ENCODE measurements at places on chromosomes 11 and 22.

DNA sequence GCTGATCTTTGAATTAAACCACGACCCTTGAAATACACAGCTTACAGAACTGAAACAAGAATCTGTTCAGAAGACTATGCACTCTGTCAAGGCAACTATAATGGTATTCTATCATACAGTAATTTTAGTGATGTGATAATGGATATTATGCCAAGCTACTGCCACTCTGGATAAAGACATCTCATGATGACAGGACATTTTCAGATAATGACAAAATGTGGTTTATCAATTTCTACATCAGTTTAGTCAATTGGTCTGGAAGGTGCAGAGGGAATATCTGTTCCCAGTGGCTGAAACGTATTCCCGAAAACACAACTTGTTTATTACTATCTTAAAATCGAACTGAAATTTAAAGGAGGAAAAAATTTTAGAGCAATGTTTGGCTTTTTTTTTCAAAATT is 1009.6 kb upstream of the CCDC90B start:
- DNase-seq = no peak

DNA sequence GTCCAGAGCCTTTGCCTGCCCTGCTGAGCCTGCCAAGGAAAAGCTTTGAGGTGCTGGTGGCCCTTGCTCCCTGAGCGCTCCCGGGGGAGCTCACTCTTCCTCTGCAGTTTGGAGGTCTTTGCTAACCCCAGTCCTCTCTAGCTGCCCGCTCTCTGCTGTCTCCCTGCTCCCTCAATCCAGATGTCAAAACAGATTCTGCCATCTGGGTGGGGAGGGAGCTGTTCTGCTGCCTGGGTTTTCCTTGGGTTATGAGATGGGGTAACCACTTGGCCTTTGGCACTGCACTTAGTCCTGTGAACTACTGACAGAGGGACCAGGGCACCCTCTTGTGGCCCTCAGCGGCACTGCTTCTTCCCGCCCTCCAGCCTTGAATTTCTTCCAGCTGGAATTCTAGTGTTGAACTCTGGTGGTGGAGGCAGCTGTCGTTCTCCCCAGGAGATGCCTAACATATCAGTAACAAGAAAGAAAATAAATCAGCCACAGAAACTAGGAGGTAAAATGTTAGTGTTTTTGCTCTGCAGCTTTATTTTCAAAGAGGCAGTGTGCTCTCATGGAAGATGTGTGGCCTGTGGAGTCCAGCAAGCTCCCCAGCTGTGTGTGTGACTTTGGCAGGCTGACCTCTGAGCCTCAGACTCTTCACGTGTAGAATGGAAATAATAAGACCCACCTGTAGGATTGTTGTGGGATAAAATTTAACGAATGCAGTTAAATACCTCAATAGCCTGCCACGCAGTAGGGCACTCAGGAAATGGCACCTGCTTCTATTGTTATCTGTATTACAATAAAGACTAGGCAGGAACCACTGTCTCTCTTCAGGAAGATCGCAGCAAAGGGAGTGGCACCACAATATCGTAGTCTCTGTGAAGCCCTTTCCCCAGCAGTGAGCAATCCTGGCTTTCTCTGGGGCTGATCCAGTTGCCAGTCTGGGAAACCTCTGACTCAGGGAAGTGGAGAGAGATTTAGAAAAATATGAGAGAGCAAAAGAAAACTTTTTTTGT is 23.4 kb downstream of the ARFGAP2 start:
- DNase-seq = peak; percentile 65

DNA sequence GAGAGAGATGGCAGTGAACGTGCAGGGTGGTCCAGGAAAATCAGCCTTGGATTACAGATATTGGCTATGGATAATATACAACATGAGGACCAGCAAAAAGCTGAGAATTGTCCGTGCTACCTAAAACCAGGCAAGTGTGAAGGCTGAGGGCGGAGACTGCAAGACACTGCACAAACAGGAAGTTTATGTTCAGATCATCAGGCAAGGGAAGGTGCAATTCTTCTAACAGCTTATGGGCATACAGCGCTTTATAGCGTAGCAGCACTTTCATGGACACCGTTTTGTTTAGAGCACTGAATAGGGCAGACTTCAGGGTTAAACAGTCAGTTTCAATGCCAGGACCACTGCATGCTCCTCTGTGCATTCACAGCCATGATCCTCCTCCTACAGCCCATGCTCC is 93.1 kb upstream of the TMEM45B start:
- no peak for DNase-seq

GRCh38 chr11:74866557-74866956 is 82.3 kb downstream of the XRRA1 start:
- DNase-seq = no peak

DNA sequence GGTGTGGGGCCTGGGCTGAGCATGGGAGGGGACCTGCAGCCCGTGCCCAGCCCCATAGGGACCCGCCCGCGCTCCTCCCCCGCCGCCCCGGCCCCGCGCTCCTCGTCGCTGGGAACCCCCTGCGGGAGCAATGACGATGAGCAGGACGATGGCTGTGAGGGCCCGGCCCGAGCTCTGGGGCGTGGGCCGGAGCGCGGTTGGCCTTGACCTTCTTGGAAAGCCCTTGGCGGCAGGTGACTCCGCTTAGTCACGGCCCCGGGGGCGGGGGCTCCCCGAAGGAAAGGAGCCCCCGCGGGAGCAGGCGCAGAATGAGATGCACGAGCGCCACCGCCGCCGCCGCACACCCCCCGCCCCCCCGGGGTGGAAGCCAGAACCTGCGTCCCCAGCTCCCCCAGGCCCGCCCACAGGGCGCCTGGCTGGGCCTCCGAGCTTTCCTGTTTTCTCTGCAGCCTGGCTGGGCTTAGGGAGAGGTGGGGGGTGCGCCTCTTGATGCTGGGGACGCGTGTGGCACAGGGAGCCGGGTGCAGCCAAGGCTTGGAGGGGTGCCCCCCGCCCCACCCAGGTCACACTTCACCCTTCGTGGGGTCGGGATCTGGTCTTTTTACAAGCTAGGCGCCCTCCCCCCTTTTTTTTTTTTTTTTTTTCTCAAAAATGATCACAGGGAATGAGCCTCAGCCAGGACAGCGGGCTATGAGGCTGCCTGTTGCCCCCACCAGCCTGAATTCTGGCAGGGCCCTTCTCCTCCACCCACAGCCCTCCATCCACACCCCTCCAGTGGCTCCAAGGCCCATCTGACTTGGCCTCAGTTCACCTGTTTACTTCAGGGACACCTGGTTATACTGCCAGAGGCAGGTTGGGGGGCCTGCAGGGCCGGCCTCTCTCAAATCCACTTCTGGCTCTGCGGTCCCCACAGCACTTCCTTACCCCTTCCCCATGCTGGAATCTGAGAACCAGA is 17.9 kb downstream of the CRELD2 start:
- DNase-seq = peak; percentile 99

DNA sequence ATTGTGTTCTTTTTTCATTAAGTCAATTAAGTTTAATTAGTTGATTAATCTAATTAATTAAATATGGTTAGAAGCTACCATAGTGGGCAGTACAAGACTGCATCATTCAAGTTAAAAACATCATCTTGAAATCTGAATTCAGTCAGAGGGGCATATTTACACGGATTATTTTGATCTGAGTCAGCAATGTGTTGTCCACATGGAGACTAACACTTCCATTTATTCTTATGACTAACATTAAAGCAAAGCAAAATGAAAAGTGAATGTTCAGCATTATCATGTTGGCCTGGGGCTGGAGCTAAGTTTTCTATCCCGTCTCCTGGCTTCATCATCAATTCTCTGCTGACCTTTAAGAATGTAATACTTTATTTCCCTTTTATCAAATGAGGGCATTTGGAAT is 17.3 kb downstream of the FLI1 start:
- DNase-seq = no peak

DNA sequence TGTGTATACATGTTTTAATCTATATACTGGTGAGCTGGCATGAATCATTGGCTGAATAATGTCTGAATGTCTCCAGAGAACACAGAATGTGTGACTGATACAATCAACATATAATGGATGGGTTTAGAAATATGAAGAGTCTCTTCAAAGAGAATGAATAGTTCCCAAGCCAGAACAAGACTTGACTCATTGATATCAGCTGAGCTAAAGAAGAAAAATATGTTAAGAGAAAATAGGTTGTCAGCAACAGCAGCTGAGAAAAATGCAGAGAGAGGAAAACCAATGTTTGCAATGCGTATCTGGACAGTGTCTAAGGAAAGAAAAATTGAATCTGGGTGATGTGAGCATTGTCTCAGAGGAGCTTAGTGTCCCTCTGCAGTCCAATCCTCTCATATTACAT is 1281.8 kb upstream of the TENM4 start:
- no peak for DNase-seq

GRCh38 chr11:17637901-17638300 is 81.5 kb upstream of the MYOD1 start:
- DNase-seq = no peak

DNA sequence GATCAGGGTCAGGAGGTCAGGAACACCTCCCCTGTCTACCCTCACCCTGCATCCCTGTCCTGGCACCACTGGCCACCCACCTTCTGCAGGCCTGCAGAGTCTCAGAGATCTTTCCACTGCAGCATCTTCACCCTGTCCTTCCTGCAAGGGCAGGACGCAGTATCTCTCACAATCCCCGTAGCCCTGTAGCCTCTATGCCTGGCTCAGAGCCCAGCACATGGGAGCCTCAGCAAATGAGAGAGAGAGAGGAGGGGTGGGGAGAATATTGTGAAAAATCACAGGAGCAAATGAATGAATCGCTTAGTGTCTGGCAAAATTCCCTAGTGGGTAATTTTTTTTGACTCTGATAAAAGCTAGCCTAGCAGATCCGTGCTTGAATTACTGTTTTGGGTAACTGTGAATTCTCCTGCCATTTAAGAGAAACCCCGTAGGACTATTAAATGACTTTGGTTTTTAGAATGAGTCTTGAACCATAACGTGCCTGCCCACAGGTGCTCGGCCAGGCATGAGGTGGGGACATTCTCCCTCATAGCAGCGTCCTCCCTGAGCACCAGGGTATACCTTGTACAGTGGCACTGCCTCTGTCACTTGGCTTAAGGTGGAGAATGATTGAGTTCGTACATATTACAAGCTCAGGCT is 91.5 kb downstream of the MORC2 start:
- no peak for DNase-seq

- DNase-seq = no peak
These were observed 36.1 kb upstream of the LRRC32 start for GRCh38 chr11:76706667-76707066.

GRCh38 chr11:69387409-69387885 is 93.5 kb downstream of the MYEOV start:
- DNase-seq = no peak

GRCh38 chr11:94738746-94739145 is 29.4 kb upstream of the AMOTL1 start:
- DNase-seq = no peak

DNA sequence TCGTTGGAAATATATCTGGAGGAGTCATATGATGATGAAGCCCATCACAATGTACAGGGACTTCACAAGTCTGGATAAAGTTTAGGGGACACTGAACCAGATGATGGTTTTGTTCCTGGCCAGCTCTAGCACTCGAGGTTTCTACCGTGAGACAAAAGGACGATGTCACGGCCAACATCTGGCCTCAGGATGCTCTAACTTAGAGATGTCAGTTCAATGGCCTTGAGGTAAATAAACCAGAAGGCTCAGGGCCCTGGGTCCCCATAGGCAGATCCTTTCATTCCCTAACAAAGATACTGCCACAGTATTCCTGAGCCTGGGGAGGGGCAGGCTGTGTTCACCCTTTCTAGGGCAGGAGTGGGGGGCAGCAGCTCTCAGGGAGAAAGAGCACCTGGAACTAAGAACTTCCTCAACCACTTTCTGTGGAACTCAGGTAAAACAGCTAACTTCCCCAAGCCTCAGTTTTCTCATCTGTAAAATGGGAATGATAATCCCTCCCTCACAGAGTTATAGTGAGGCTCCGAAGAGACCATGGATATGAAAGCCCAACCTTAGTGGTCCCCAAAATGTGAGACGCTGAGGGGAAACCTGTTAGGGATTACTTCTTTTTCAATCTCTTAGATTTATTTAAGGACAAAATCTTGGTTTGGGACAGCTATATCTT is 18.3 kb downstream of the MS4A10 start:
- DNase-seq = no peak

DNA sequence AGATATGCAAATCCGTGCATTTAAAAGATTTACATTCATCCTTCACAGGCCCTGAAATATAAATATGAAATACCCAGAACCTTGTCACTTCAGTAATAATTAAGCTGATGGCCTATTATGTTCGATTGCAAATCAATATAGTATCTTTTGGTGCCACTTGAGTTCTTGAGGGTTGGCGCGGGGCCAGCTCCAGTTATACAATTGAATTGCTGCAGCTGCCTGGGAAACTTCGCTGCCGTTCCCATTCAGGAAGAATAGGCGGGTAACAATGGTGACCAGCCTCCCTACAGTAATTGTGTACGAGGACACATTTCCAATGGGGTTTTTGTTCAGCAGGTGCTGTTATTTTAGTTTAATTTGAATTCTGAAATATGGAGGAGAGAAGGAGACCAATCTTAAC is 451.2 kb downstream of the INSC start:
- no peak for DNase-seq

Measured in inflammatory macrophage treated with lipopolysaccharide for 4 hours (primary cell).